ENCODE measurements at places on chromosomes 2 and 18.

- DNase-seq = no peak
Observed at GRCh38 chr2:122692400-122693083, 937.1 kb downstream of the TSN start.

- DNase-seq = peak; percentile 64
Observed at GRCh38 chr18:11553098-11553940, 56.1 kb upstream of the SLC35G4 start.

DNA sequence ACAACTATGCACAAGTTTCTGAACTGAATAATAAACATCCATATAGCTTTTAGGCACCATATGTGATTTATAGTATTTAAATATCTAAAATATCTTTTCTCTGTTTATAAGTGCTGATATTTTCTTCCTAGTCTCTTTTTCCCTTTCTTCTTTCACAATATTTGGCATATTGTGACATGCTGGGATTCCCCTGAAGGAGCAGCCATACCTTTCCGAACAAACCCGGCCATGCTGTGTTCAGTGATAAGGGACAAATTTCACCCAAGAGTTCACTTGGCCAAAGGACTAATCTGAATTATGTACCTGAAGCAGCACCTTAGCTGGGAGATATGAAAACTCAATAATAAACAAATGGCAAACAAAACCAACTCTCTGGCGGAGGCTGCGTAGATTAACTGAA, 250.8 kb downstream of the RDH14 start:
- DNase-seq = no peak

GRCh38 chr2:233413046-233413445, 58.8 kb downstream of the DGKD start:
- peak; percentile 38 for DNase-seq

DNA sequence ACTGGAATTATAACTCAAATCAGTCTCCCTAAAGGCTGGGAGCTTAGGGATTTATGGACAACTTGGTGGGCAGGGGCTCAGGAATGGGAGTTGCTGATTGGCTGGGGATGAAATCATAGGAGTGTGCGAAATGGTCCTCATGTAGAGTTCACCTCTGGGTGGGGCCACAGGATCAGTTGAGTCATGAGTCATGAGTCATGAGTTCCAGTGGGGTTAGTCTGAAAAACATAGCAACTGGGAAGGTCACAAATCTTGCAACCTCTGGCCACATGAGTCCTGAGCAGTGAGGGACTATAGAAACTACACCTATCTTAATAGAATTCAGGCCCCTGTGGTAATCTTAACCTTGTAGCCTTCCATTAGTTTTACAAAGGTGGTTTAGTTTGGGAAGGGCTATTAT, 383.3 kb downstream of the RBM43 start:
- peak; percentile 23 for DNase-seq

DNA sequence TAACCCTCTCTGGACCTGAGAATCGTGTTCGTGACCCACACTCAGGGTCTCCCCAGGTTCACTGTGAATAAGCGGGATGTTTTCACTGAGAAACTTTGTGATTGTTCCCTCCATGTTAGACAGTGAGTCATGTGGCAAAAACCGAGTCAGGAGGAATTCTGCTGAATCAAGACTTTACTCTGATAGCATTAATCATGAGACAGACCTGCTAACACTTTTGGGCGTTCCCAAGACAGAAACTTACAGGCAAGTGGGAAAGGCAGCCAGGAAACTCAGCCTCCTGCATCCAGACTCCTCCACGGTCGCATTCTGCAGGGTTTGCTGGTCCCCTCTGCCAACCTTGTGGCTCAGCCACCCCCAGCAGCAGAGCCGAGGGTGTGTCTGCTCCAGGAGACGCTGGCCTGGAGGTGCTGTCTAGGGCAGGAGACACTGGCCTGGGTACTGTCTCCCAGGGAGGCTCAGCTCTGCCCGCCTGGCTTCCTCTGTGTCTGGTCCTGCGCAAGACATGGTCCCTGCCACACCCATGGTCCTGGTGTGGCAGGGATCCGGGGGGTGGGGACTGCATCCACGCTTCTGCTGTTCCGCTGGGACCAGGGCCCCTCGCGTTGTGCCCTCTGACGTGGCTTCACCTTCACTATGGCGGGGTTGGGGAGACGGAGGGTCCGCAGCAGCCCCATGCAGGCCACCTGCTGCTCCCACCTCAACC, 177.4 kb downstream of the TWIST2 start:
- peak; percentile 45 for DNase-seq

- no peak for DNase-seq
Observed at GRCh38 chr2:45180033-45180746, 170.9 kb upstream of the SIX2 start.

DNA sequence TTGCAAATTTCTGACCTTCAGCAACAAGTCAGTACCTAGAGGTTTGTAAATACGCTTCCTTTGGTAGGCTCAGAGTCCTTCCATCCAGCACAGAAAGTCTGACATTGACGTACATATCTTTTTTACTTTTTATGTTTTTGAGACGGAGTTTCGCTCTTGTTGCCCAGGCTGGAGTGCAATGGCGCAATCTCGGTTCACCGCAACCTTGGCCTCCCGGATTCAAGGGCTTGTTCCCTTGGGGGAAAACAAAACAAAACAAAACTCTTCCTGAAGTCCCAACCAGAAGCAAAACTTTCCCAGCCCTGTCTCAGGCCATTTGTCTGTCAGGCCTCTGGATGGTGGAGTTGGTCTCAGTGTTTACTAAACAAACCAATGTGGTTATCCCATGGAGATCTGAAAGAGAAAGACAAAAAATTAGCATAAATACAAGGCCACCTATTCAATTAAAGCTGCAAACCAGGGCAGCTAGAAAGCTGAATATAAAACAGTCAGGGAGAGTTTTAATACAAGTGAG, 29.6 kb upstream of the ATL2 start:
- no peak for DNase-seq

DNA sequence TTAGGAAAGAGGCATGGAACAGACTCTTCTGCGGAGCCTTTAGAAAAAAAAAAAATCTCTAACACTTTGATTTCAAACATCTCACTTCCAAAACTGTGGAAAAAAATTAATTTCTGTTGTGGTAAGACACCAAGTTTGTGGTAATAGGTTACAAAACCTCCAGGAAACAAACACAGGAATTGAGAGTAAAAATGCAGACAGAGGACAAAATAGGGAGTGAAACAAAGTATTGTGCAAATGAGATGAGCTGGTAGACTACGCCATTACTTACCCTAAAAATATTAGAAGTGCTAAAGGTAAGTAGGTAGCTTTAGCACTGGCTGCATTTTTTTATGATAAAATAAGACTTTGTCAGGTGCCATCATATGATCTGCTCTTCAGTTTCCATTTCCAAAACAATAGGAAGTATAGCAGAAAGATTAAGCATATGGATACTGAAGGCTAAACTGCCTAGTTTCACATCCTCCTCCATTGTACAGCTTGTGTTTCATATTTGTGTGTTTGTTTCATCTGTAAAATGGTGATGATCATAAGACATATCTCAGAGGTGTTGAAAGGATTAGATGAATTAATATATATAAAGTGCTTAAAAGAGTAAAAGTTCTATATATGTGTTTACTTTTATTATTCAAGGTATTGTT, 309.2 kb downstream of the NR4A2 start:
- no peak for DNase-seq

DNA sequence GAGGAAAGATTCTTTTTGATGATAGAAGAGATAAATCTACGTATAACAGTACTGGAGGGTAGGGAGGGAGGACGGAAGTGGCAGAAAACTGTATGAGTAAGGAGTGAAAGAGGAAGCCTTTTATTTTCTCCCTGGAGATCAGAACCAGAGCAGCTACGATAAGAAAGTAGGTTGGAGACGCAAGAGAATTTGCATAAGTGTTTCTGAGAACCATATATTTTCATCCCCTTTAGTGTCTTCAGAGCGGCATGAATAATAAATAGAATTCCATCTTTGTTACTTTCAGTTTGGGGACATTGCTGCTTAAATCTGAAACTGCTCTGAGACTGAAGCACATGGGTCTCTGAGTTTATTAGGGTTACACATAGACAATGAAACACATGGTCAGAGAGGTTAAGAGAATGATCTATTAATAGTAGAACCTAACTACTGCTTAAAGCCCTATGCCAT, 230.2 kb upstream of the TNP1 start:
- DNase-seq = peak; percentile 38

- DNase-seq = no peak
Observed at GRCh38 chr2:86107031-86107430, 996 bp downstream of the PTCD3 start.

DNA sequence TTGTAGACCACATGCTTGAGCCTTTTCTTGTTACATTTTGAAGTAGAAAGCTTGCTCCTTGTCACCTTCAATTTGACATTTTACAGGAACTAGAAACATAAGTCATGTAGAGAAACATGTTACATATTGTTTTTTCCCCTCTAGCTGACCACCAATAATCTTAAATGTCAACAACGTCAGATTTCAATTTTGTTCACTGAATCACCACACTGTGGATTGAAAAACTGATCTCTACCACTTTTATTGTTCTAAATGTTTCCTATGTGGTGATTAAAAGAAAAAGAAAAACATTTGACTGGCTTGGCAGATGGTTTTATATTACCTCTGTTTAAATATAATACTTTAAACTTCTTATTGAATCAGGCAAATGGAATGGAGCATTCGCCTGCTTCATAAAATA, 87.7 kb downstream of the DSEL start:
- peak; percentile 76 for DNase-seq

GRCh38 chr2:150168595-150169236, 318.8 kb downstream of the RND3 start:
- no peak for DNase-seq

GRCh38 chr2:74843433-74843832, 9.5 kb downstream of the HK2 start:
- DNase-seq = peak; percentile 65

DNA sequence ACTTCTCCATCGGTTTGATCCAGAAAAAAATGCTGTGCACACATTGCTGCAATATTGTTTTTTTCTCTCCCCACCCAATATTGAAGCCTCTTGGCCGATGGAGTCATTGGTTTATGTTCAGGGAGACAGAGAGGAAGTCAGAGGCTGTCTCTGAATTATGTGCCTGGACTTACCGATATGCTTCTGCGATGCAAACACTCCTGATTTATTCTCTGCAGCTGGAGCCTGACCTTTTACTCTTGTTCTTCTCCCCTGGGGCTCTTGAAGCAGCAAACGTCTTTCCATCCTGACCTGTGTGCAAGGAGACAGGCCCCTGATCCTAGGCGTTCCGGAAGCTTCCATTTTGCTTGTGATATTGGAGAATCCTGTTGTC, 99.6 kb downstream of the PTGR3 start:
- DNase-seq = no peak

GRCh38 chr2:101187131-101187530, 35.9 kb upstream of the TBC1D8 start:
- no peak for DNase-seq

GRCh38 chr2:55500025-55500424, 19.5 kb upstream of the CFAP36 start:
- DNase-seq = peak; percentile 64

DNA sequence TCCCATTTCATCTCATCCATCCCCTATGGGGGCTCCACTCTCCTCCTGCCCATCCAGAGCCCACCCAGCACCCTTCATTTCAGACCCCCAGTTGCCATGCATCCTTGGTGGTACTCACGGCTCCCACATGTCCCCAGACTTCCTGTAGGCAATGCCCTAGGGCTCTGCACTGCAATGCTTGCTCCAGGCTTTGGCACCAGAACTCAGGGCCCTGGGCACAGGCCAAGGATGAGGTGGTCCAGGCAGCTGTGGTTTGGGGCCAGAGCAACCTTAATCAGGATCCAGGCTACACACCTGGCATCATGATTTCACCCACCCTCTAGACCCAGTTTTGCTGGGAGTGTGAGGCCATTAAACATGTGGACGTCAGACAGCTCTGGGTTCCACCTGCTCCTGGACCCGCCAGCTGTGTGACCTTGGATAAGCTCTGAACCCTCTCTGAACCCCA, 414 bp downstream of the SFTPB start:
- DNase-seq = no peak

DNA sequence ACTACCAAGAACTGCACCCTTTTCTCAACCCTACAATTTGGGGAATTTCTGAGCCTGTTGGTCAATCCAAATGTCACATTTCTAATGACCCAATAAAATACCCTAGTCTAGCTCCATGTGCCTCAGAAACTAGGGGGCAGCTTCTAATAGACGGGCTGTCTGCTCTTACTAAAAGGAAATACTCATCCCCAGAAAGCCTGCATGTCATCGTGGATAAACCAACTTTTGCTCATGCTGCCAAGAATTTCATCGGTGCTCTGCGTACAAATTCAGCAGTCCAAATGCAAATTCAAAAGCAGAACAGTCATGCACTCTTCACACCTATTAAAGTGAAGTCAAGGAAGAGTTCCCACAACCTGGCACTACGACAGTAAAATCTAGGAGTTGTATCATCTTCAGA, 377.3 kb downstream of the LNPK start:
- DNase-seq = no peak

DNA sequence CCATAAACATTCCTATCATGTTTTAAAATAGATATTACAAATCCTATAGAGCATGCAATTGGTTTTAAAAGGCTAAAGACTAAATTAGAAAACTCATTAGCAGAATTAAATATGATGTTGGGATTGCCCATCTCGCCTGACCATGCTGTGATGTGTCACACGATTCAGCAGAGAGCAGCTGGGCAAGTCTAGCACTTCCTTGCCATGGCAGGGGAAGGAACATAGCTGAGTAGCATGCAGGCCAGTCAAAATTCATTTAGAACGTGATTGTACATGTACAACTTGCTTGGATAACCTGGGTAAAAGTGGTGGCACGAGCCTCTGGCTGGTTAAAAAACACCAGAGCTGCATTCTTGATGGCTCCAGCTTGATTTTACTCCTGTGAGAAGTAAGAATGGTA, 81.3 kb downstream of the SCN3A start:
- DNase-seq = no peak

- no peak for DNase-seq
Observed at GRCh38 chr2:10865841-10866240, 45.9 kb upstream of the KCNF1 start.

GRCh38 chr2:86649119-86649947, 25.7 kb upstream of the RNF103 start:
- no peak for DNase-seq

DNA sequence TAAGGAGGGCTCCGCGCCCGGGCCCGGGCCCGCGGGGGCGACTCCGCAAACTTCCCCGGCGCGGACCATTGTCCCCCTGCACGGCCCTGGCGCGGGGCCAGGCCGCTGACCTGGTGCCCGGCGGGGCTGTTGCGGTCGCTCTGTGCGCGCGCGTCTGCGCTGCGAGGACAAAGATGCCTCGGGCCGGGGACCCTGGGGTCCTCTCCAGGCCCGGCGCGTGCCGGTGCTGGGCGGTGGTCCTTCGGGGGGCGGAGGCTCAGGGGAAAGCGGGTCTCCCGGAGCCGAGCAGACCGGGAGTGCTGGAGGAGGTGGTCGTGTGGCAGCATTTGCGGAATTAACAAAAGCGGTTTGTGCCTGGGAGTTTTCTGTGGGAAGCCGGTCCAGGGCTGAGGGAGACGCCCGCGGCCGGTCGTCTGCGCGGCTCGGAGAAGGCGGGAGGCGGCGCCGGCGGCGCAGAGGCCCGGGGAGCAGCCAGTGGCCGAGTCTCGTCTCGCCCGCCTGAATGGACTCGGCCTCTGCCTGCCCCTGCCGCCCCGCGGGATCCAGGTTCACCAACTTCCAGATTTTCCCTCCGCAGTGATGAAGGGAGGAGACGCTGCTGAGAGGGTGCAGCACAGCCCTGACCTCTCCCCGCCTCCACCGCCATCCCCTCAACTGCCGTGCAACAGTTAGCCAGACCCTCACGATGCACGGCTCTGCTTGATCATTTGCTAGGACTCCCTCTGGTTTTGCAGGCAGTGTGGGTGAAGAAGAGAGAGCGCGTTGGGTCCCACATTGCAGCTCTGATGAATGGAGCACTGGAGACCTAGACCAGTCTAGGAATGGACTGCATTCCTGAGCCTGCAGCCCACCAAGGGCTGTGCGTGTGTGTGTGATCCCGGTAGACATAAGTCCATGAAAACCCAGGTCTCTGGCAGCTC, 705 bp downstream of the EFR3B start:
- DNase-seq = peak; percentile 31
